Stimulated activated CD4-positive, alpha-beta T cell treated with anti-CD3 and anti-CD28 coated beads, TNF-alpha, amount 100 ng/mL, for 1 hour (primary cell): ENCODE measurements at places on chromosomes 3 and 15.

DNA sequence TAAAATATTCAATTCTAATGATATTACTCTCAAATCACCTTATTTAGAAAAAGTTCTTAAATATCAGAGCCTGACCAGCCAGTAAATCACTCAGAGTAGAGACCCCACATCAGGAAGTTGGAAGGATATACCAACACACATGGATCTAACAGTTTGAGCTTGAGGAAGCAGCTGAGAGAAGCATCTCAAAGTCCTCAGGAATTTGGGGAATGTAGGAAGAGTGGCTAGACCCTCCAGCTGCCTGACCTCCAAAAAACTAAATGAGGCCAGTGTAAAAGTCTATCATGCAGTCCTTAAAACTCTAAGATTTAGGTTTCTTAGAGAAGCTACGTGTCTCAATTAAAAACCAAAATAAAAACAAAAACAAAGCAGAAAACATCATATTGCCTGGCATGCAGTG is 55.4 kb downstream of the SETD2 start:
- DNase-seq = no peak

- DNase-seq = no peak
These were observed 460.7 kb upstream of the CBLB start for GRCh38 chr3:106329521-106329920.

DNA sequence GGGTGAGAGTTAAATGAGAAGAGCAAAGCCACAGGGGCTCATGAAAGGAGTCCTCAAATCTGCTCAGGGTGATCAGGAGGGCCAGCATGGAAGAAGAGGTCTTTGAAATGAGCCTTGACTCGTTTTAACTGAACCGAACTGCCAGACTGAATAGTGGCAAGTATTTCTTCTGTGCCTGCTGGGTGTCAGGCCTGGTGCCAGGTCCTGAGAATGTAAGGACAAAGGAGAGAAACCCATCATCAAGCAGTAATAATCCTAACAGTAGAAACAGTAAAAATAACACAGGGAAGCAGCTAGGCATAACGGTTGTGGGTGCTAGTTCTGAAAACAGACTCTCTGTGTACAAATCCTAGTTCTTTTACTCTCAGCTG is 40.4 kb upstream of the SMAD3 start:
- DNase-seq = no peak

DNA sequence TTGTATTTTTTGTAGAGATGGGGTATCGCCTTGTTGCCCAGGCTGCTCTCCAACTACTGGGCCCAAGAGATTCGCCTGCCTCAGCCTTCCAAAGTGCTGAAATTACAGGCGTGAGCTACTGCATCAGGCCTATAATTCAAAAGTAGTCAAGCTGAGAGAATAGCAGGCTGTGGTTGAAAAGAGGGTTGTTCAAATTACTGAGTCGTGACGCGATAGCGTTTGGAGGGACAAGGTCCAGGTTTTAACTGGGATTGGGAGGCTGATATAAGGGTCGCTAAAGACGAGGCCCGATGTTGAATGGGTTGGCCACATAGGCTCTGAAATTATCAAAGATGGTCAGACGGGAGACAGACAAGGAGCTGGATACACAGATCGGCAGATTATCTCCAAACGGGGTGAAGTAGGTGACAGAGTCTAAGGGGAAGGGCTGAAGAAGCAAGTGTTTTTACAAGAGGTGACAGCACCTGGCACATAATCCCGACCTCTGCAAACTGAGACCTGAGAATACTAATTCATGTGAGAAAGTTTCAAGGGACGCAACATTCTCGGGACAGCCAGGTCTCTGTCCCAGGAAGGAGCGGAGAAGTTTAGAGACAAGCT is 759 bp upstream of the ARID3B start:
- DNase-seq = no peak

- no peak for DNase-seq
These were observed 394.2 kb upstream of the CBLB start for GRCh38 chr3:106263011-106263410.

DNA sequence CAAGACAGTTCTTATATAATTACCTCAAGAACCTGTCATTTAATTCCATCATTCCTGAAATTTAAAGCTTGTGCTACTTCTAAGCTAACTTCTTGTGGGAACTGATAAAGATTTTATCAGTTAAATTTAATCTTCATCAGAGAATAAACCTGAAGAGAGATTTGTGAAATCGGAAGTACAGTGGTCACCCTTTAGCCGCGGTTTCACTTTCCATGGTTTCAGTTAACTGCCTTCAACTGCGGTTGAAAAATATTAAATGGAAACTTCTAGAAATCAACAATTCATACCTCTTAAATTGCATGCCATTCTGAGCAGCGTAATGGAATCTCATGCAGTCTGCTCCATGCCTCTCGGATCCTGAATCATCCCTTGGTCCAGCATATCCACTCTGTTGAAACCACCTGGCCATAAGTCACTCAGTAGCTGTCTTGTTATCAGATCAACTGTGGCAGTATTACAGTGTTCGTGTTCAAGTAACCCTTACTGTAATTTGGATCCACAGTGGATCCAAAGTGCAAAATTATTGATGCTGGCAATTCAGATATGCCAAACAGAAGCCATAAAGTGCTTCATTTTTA is 626.1 kb downstream of the CADM2 start:
- no peak for DNase-seq

- no peak for DNase-seq
These were observed 371.4 kb downstream of the NR2F2 start for GRCh38 chr15:96701877-96702276.

GRCh38 chr3:5197470-5198312 is 10.2 kb downstream of the EDEM1 start:
- no peak for DNase-seq

DNA sequence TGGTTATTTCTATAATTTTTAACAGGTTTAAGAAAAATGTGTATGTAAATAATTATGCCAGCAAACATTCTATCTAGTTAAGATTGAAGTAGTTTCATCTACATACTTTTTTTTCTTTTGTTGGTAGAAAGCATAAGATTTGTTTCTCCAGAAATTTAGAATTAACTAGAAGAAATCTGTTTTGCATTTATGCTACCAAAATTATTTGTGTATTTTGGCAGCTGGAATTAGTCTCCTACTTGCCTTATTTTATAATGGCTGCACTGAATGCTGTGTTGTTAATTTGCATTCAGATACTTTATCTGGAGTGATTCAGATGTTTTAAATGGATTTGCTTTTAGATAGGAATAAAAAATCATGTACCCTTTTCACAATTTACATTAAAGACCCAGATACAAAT is 100.2 kb upstream of the NAALADL2 start:
- DNase-seq = no peak

DNA sequence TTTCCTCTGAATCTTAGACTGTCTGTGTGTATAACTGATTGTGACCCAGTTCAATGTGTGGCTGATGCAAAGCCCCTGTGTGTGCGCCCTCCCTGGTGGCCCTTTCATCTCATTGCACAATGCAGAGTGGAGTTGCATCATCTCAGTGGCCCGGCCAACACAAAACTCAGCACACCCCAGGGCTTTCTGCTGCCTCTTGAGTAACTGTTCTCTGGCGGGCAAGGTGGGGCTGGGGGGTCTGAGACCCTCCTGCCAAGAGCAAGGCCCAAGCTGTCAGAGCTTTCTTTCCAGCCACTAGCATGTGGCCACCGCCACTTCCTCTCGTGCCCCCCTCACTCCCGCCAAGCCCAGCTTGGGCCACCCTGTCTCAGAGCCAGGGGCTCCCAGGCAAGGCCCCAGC is 80.7 kb upstream of the ALDH1L1 start:
- DNase-seq = no peak

GRCh38 chr3:140917772-140918171 is 23.9 kb upstream of the SLC25A36 start:
- no peak for DNase-seq

DNA sequence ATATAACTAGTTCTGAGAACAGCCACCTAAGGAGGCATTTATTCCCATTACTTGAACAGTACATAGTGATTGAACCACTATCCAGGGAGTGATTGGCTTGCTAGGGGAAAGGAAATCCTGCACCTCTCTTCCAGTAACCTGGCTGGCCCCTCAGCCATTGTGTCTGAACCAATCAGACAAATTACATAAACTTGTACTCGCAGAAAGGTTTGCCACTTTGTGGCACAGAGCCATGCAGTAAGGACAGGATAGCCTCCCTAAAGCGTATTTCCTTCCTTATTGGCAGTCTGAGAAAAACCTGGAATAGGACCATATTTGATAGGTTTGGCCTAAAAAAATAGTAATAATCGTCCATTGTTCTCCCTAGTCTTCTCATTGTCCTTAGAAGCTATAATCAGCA is 19.0 kb downstream of the CMSS1 start:
- no peak for DNase-seq
